ENCODE measurements at places on chromosomes 16 and 17.

GRCh38 chr16:49592546-49593423 is 219.2 kb downstream of the C16orf78 start:
- DNase-seq: peak; percentile 26

DNA sequence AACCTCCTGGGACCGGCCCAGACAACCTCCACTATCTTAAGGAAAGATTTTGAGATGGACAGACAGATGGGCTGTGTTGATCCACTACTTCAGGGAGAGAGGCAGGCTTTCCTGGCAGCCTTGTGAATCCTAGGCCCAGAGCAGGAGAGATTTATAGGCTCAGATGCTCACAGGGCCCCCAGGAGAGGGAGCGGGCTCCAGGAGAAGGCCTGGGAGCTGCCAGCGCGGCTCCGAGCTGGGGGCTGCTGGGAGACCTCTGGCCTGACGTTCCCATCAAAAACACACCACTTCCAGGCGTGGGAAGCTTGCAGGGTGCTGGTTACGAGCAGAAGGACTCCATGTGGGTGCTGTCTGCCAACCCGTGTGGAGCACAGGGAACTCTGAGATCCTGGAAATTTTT is 53.2 kb downstream of the MYH11 start:
- no peak for DNase-seq

GRCh38 chr17:62876063-62876462 is 67.9 kb upstream of the MARCHF10 start:
- DNase-seq: no peak

DNA sequence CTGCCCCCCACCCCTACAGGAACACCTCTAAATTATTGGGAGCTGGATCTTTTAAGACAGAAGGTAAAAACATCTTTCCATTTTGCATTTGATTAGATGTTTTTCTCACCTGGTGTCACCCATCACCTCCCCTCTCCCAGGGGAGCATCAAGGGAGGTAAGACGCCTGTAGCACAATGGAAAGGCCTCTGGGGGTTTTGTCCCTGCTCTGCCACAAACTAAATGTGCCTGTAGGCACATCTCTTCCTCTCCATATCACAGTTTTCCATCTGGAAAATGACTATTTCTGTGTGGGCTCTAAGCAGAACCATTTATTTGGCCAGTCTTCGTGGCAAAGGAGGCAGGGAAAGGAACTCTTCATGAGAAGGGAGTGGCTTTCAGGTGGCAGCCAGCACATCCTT is 76.6 kb downstream of the GNAO1 start:
- DNase-seq: no peak

DNA sequence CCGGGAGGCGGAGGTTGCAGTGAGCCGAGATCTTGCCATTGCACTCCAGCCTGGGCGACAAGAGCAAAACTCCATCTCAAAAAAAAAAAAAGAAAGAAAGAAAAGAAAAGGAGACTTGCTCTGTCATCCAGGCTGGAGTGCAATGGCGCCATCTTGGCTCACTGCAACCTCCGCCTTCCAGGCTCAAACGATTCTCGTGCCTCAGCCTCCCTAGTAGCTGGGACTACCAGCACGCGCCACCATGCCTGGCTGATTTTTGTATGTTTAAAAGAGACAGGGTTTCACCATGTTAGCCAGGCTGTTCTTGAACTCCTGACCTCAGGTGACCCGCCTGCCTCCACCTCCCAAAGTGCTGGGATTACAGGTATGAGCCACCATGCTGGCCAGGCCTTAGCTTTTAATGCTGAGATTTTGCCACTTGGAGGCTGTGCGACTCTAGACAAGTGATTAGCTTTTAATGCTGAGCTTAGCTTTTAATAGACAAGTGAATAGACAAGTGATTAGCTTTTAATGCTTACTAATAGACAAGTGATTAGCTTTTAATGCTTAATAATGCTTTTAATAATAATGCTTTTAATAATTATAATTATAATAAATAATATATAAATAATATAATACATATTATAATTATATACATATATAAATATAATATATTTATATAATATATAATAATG is 9.6 kb downstream of the LDAF1 start:
- DNase-seq: no peak

DNA sequence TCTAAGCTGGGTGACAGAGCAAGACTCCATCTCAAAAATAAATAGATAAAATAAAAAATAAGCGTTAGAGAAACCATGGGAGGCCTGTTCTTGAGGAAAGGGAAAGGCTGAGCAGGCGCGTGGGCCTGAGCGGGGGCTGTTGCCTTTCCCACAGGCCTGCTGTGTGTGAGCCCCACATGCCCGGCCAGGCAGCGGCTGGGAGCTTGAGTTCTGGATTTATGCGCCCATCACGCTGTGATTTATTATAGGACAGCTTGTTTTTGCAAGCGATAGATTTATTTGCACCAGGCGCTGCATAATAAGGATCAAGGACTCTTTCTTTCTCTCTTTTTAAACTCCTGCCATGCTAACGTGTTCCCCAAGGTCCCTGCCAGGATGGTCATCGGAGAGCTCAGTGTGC is 14.8 kb upstream of the WFDC1 start:
- no peak for DNase-seq

DNA sequence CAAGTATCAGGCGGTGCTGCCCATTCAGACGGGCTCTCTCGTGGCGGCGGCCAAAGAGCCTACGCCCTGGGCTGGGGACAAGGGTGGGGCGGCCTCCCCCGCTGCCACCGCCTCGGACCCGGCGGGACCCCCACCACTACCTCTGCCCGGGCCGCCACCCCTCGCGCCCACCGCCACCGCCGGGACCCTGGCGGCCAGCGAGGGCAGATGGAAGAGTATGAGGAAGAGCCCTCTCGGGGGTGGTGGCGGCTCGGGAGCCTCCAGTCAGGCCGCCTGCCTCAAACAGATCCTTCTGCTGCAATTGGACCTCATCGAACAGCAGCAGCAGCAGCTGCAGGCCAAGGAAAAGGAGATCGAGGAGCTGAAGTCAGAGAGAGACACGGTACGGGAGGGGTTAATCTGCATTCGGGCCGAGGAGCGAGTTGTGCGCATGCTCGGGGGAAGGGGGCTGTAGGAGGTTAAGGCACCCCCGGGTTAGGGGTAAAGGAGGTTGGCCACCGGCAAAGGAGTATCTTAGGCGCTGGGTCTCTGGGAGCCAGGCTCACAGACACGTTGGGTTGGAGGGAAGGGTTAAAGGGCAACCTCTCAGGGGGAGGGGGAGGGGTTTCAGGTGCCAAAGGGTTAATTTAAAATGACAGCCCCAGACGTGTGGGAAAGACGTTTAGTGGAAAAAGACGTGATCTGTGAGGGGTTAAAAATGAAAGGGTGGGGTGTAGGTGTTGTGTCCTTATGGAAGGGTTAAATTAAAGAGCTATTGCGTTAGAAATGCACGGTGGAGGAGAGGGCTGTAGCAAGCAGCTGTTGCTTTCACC is 1.4 kb downstream of the MSL1 start:
- peak; percentile 70 for DNase-seq

DNA sequence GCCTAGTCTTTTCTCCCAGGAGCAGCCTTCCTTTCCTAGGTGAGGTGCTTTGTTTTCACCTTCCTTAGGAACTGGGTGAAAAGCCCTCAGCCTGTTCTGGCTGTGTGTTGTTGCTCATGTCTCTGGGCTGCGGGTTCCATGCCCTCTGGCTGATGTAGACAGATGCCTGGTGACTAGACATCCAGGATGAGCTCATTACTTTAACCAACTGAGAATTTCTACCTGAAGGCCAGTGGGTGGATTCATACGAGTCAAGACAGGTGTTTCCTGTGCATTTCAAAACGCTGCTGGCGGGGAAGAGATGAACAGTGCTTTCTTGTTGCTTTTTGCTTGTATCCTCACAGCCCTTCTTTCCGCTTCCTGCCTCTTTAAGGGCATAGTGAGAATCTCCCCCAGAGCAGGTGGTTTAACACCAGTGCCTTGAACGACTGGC is 22.3 kb downstream of the SAP30BP start:
- DNase-seq: no peak

- DNase-seq: no peak
These were observed 177.2 kb downstream of the ABCC12 start for GRCh38 chr16:47978491-47979163.

DNA sequence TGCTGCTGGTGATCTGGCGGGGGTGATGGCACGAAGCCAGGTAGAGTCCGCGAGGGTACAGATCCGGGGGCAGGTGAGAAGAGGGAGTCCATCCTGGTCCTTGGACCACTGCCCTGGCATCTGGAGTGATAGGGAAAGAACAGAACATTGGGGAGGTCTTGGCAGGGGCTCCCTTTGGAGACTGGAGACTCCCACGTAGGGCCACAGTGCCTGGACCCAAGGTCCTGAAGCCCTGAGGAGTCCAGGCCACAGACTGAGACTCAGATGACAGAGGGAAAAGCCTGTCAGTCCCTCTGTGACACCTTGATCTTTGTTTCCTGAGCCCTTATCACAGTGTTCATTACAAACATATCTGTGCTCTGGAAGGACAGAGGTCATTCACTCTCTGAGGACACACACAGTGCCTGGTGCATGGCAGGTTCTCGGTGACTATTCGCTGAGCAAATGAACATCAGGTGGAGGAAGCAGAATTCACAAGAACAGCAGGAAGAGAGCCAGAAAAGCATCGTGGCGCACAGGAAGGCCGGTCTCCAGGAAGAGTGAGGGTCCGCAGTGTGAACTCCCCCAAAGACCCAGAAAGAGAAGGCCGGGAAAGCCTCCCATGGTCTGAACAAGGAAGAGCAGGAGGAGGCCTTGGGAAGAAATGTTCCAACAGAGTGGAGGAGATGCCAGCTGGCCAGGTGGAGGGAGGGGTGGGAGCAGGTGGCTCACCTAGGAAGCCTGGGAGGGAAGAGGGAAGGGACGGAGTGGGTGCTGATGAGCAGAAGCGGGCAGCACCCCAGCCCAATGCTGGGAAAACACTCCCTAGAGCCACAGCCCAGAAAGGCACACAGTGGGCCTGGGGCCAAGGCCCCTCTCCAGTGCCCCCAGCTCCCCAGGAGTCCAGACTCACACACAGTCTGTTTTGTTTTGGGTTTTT is 20.5 kb downstream of the PEMT start:
- no peak for DNase-seq

Measured in T47D (cell line).